ENCODE measurements at places on chromosomes 7 and 10.

DNA sequence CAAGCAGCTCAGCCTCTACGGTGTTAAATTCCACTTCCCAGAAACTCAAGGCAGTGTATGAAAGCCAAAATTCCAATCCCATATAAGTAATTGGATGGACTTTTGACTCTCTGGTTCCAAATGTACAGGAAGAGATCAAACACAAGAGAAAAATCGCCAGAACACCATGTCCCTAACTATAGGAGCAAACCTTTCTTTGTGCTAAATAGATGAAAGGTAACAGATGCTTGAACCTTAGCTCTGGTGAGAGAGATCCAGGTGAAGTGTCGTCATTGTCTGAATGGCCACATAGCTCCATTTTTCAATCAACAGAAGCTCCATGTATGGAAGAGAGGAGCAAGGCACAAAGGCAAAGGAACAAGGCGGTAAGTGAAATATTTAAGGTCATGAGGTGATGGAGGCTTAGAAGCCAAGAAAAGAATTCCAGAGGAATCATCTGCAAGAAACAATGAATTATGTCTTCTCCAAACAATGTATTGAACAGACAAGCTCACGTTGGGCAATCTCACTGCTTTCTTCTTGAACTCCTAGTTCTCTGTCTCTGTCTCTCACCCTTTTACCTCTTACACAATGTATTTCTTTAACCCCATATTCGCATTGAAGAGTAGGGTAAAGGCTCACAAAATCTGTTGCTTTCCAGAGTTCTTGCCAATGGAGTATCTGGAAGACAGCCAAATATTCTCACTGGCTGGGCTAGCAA, 585.1 kb downstream of the GATA3 start:
- no peak for DNase-seq

DNA sequence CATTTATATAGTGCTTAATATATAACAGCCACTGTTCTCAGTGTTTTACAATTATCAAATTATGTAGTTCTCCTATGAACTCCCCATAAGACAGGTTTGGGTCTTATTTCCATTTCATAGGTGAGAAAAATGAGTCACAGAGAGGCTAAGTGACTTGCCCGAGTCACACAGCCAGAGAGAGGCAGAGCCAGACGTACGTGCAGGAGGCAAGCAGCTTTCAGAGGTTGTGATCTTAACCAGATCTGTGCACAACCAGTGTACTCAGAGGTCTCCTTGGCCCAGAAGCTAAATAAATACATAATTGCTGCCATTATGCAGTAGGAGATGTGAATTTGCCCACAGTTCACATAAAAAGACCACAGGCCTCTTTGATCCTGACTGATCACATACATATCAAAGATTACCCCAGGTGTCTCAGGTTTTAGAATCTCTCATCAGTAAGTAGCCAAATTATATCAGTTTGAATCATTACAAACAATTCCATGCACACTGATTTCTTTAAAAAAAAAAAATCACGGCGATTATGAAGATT, 304.7 kb upstream of the AOAH start:
- no peak for DNase-seq

- DNase-seq, result no peak
These were observed 354.8 kb downstream of the CXCL12 start for GRCh38 chr10:44030132-44030531.

DNA sequence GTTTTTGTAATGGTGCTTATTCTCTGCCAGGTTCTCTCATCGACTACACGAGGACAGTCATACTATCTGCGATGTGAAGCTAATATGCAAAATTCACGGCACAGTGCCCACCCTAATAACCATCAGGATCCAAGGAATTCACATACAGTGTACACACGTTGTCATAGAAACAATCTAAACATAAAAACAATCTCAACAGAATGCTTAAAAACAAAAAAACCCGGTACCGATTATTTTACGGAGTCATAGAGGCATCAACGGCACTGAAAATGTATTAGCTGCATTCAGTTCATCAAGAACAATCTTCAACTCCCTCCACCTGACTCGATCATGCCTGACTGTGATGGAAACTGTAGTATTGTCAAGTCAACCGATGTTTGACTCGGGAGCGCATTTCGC, 628 bp downstream of the MRPS33 start:
- no peak for DNase-seq

DNA sequence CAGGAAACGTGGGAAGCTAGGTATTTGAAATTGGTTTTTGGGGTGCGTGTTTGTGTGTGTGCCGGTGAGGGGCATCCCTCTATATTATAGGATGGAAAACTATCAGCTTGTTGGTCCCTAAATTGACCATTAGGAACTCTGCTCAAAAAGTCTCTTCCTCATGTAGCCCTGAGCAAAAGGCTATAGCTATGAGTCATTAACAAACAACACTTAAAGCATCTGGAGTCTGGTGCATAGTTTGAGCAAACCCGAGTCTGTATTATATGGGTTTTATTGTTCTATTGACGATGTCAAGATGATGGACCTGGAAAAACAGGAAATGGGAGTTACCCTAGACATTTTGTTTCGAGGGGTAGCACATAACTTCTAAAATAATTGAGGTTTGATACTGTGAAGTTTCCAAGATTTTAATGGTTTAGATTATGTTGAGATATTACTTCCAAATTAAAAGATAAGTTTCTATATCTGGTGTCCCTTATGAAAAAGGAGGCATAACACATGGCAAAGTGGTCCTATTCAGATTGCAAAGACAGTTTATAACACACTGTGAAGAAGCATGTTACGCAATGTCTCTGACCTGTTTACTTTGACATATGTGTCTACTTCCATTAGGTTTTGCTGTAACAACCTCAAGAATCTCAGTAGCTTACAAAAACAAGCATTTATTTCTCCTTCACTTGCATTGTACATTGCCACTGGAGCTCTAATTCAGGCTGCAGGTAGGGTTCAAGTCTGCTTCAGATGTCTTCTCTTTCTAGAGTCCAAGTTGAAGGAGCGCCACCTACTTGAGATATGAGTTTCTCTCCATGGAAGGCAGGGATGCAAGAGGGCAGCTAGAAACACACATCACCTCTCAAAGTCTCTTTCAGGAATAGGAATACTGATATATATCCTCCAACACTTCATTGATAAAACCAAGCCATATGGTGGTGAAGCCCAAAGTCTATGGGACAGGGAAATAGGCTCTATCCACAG, 357.7 kb downstream of the PHF14 start:
- no peak for DNase-seq

- DNase-seq, result no peak
These were observed 8.6 kb downstream of the SLC13A1 start for GRCh38 chr7:123191132-123191531.

GRCh38 chr10:21161647-21162046, 264.5 kb upstream of the NEBL start:
- DNase-seq, result no peak

- no peak for DNase-seq
These were observed 81.8 kb downstream of the PTPRZ1 start for GRCh38 chr7:121954803-121955202.

- DNase-seq, result no peak
These were observed 43.4 kb downstream of the GLI3 start for GRCh38 chr7:42193471-42194129.

GRCh38 chr10:34081347-34081743, 733.8 kb downstream of the PARD3 start:
- no peak for DNase-seq

GRCh38 chr10:49055221-49055849, 60.0 kb downstream of the VSTM4 start:
- DNase-seq, result no peak

DNA sequence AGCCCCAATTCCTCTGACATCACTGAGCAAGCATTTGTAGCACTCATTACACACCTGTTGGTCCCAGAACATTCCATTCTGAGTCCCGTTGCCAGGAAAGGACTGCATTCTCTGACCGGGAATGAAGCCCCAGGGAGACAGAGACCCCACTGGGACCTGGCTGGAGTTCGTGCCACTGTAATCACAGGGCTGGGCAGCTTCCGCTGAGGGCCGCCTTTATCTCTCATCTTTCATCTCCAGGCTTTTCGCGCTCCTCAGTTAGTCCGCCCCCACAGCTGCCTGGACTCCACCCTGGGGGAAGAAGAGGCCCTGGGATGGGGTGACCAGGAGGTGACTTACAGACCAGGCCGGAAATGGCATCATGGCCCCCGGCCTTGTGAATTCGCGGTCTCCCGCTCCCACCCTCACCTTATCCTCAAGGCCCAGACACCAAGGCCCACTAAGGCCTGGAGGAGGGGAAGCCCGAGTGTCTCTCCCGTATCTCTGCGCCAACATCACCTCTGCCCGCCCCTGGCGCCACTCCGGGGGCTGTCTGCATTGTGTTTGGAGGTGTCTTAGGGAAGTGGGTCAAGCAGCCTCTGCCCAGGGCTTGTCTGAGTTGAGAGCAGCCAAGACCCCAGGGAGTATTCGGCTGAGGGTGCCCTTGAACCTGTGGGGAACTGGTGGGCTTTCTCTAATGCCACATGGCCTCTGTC, 75.4 kb downstream of the PROSER2 start:
- no peak for DNase-seq

DNA sequence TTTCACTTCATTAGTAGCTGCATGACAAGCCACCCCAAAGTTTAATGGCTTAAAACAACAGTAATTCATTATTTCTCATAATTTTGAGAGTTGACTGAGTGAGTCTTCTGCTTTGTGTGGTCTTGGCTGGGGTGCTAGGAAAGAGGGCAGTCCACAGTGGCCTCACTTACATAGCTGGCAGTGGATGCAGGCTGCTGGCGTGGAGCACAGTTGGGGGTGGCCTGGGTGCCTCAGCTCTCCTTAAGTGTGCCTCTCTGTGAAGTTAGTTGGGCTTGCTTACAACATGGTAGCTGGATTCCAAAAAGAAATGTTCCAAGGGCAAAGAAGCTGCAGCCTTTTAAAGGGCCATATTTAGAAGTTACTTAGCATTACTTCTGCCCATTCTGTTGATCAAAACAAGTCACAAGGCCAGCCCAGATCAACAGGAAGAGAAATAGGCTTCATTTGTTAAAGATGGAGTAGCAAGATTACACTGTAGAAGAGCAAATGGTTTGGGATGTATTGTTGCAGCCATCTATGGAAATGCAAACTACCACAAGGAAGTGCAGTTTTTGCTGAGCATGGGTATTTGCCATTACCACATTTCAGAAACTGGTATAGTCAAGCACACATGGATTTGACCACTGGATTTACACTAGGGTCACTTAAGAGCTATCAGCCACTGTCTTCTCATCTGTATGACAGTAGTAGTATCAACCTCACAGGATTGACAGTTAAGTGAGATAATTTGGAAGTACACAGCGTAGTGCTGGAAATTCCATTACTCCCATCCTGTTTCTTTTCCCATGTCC, 33.6 kb downstream of the ZEB1 start:
- no peak for DNase-seq

DNA sequence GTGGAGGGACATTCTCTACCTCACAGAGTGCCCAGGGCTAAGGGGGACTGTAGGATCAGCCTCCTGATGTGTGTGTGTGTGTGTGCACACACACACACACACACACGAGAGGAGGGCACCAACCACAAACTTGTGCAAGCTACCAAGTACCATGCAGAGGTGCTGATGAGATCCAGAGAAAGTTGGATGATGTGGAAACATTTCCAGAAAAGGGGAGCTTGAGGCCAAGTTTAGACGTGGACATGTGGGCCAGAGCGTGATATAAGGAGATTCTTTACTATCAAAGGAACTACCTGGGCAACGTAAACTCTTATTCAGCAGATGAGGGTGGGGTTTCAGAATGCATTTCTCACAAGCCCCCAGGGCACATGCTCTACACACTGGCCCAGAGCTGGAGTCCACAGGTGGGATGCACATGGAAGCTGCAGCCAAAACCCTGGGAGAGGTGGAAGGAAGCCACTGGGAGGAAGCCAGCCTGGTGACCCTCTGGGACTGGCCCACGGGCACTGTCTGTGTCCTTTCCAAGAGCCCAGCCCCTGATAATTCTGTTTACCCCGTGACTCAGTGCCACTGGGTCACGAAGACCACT, 53.5 kb downstream of the DLG5 start:
- no peak for DNase-seq

Measured in Right ventricle myocardium superior (tissue), 1 donor.